ENCODE measurements at places on chromosomes 1 and 21.

DNA sequence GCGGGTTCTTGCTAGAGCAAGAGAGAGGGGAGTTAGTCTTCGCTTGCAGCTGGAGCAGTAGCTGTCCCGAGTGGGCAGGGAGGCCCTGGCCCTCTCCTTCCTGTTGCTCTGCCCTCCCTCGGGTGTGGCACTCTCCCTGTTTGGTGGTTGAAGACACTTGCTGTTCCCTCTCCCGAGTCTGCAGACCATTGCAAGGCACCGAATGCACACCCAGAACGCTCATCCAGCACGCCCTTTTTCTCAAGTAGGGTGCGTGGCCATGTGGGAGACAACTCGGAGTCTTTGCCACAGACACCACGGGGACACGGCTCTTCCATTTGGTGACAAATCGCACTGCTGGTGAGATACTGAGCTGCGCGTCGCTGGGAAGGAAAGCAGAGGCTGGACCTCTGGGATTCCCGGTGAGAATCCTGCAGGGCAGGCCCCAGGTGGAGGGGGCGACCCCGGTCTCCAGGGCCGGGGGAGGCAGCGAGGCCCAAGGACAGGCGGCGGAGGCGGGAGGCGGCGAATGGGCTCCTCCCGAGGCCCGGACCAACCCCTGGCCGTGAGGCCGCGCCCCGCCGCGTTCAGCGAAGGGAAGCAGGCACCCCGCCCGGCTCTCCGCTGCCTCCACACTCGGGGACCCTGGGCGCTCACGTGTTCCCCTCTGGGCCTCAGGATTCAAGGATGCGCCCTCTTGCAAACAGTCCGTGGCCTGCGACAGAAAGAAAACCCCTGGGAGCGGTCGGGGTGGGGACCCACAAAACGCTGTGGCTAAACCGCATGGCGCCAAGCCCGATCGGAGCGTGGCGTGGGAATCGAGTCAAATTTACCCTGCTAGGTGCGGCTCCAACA lies 10.4 kb upstream of the TMEM200B start:
- DNase-seq: no peak

DNA sequence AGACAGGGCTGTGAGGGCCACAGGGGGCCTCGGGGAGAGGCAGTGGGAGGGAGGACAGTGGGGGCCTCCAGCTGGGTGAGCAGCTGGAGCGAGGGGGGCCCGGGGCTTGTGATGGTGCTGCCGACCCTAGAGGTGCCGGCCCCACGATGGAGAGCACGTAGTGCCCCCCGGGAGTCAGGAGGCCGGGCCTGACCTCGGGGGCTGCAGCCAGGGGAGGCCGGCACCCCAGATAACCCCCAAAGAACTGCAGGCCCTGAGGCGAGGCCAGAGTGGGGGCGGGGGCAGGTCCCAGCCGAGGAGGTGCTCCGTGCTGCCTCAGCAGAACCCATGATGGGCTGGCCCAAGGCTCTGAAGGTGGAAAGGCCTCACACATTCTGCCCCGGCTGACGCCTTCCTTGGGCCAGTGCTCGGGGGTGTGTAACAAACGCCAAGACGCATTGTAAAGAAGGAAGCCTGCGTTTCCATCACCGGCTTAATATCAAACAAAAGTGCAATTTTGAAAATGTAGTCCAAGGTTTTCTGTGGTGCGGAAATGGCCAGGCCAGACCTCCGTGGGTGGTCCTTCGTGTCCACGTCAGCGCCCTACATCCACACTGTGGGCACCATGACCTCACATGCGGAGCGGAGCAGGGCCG lies 55.2 kb downstream of the COL6A1 start:
- no peak for DNase-seq

DNA sequence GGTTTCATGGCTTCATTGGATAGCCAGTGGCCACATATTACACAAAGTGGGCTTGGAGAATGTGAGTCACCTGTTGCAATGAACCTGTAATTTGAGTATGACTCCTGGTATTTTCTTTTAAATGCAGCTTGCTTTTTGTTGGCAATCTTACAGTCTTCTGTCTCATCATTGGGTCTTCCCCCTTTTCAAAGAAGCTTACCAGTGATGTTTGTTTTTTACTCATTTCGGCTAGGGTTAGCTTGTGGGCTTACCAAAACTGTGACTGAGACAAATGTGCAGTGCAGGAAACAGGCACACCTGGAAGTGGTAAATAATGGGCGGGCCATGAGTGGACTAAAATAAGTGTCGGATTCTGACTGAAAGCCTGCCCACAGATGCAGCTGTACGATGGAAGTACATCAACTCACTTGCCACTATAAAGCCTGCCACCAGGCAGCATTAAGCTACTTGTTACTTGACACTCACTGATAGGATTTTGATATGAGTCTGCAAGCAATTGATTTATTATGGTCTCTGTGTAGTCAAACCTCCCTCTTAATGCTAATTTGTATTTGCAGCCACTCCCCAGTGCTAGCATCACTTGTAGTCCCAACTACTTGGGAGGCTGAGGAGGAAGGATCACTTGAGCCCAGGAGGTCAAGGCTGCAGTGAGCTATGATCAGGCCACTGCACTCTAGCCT lies 4.2 kb downstream of the HHAT start:
- no peak for DNase-seq

- DNase-seq: no peak
These were observed 175.0 kb downstream of the KAZN start for GRCh38 chr1:14773396-14774025.

- DNase-seq: no peak
These were observed 99.3 kb downstream of the CEP350 start for GRCh38 chr1:180053594-180054567.

GRCh38 chr21:24658926-24659325 lies 948.4 kb downstream of the MRPL39 start:
- DNase-seq: no peak

DNA sequence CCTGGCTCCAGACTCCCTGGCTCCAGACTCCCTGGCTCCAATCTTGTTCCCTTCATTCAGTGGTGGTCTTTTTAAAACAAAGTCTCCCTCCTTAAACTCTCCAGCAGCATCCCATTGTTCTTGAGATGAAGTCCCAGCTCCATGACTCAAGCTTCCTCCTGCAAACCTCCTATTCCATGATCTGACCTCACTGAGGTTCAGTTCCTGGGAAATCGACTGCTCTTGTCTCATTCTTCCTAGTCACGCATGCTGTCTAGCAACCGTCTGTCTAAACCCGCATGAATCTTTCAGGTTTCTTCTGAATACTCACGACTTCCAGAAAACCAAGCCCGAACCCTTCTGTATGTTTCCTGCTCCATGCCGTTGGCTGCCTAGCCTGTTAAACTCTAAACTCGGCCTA lies 91.9 kb downstream of the RAVER2 start:
- no peak for DNase-seq

DNA sequence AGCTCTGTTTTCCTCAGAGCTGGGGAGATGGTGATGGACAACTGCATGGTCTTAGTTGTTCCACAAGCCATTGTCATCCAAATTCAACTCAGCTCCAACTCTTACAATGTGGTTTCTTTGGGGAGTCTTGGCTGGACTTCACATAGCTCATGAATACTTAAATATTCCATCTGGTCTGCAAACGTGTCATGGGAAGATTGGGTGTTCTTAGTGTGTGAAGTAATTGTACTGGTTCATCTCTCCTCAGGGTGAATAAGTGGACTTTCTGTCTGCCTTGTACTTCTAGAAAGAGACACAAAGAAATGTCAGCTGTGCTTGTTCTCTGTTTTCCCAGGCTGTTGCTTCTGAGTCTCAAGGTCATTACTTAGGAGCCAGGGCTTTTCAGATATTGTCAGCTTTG lies 106.6 kb downstream of the VPS13D start:
- DNase-seq: no peak

GRCh38 chr21:35090403-35090802 lies 41.3 kb upstream of the RUNX1 start:
- no peak for DNase-seq

GRCh38 chr1:116807394-116808199 lies 53.4 kb downstream of the CD2 start:
- no peak for DNase-seq

DNA sequence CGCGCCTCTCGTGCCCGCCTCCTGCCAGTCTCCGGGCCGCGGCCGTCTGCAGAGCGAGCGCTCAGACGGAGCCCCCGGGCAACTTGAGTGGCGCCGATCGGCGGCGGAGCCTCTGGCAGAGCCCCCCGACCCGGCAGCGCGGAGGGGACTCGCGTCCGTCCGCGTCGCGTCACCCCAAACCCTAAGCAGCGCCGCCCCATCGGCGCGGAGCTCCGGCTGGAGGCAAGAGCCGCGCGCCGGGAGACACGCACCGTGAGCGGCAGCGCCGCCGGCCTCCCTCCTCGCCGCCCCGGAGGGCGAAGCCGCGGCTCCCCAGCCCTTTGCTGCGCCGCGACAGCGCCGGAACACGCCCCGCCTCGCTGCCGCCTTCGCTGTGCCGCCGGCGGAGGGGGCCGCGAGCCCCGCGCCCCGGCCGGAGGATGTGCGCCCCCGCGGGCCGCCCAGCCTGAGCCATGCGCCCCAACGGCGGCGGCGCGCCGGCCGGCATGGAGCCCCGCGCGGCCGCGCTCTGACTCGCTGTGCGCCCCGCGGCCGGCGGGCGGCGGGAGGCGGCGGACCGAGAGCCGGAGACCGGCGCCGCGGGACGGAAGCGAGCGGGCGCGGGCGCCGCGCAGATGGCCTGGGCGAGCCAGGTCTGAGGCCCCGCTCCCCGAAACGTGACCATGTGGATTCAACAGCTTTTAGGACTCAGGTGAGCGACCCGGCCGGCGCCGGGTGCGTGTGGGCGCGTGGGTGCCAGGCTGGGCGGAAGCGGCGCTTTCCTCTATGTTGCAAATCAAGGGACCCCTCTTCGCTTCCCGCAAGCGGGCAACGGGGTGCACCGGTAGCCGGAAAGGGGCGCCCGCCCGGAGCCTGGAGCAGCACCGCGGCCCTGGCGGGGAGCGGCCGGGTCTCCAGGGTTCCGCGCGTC lies 610 bp downstream of the AJAP1 start:
- DNase-seq: no peak

DNA sequence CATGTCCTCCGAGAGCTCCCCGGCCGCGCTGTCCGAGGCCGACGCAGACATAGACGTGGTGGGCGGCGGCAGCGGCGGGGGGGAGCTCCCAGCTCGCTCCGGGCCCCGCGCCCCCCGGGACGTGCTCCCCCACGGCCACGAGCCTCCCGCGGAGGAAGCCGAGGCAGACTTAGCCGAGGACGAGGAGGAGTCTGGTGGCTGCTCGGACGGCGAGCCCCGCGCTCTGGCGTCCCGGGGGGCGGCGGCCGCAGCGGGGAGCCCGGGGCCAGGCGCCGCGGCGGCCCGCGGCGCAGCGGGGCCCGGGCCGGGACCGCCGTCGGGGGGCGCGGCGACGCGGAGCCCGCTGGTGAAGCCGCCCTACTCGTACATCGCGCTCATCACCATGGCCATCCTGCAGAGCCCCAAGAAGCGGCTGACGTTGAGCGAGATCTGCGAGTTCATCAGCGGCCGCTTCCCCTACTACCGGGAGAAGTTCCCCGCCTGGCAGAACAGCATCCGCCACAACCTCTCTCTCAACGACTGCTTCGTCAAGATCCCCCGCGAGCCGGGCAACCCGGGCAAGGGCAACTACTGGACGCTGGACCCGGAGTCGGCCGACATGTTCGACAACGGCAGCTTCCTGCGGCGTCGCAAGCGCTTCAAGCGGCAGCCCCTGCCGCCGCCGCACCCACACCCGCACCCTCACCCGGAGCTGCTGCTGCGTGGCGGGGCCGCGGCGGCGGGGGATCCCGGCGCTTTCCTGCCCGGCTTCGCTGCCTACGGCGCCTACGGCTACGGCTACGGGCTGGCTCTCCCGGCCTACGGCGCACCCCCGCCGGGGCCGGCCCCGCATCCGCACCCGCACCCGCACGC lies 547 bp downstream of the FOXD2 start:
- DNase-seq: peak; percentile 24
